Fibroblast of skin of right biceps (primary cell): ENCODE measurements at places on chromosomes 5 and 9.

- DNase-seq: no peak
These were observed 1.6 kb downstream of the NACC2 start for GRCh38 chr9:136093346-136093986.

GRCh38 chr5:64147849-64148441 lies 17.7 kb upstream of the RNF180 start:
- DNase-seq: peak; percentile 30

DNA sequence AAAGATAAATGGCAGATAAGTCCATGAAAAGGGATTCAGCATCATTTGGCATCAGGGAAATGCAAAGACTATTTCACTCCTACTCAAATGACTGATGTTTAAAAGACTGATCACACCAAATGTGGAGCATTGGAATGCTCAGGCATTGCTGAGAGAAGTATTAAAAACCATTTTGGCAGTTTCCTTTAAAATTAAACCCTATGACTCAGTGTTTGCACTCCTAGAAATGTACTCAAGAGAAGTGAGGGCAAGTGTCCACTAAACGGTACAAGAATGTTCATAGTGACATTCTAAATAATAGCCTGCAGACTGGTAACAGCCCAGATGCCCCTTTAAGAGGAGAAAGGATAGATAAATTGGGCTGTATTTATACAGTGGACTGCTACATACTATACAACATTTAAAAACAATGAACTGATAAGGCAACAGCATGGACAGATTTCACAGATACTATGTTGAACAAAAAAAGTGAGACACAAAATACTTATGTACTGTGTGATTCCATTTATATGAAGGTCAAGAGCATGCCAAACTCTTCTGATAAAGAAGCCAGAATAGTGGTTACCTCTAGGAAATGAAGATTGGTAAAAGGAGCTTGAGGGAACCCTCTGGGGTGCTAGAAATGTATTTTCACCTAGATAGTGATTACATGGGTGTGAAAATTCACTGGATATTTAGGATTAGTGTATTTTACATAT lies 24.6 kb downstream of the APC start:
- peak; percentile 57 for DNase-seq

GRCh38 chr9:133991964-133992779 lies at the start of gene VAV2:
VAV2 (minus strand) TSS chr9:133992324; CDS start chr9:133992278, 46 bp downstream.
- peak; percentile 65 for DNase-seq

DNA sequence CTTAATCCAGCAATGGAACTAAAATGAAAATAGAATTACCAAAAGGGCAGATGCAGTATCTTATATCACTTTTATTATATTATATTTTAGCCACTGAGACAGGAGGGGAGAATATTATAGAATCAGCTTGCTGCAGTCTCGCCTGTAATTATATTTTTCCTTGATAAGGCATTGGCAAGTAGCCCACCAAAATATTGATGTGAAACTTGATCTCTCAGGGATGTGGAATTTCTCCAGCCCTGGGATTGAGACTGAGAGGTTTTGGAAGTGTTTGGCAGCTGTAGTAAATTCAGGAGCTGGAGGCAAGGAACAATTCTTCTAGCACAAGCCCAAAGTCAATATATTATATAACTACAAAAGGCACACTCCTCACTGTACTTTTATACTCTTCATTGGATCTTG lies 142.1 kb upstream of the ADAMTSL1 start:
- DNase-seq: peak; percentile 74

DNA sequence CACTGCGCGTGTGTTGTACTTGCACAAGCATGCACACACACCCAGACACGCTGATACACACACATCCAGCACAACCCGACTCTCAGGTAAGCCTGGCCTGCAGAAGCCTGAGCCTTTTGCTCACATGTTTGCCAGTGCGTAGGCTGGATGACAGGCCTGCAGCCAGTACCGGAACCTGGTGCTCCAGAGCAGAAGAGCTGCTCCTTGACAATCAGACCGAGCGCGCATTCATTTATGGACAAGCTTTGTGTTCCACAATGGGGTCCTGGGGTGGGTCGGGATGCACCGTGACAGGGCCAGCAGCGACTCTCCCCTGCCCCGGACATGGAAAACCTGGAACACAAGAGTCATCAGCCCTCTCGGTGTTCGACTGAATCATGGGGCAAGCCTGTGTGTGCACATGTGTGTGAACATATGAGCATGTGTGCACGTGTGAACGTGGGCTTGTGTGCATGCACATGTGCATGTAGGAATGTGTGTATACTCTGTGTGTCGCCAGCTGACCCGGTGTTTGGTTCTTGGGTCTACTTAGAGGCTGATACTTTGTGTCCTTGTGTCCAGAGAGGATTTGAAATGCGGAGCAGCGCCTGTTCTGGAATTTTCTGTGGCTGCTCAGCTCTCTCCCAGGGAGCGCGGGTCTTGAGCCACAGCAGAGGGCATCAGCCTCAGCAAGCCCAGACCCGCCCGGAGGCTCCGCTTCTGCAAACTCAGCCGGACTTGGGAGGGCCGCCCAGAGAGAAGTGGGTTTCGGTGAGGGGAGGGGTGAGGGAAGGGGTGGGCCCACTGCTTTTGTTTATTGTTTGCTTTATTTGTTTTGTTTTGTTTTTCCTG lies 32.2 kb downstream of the IRX4 start:
- DNase-seq: no peak

DNA sequence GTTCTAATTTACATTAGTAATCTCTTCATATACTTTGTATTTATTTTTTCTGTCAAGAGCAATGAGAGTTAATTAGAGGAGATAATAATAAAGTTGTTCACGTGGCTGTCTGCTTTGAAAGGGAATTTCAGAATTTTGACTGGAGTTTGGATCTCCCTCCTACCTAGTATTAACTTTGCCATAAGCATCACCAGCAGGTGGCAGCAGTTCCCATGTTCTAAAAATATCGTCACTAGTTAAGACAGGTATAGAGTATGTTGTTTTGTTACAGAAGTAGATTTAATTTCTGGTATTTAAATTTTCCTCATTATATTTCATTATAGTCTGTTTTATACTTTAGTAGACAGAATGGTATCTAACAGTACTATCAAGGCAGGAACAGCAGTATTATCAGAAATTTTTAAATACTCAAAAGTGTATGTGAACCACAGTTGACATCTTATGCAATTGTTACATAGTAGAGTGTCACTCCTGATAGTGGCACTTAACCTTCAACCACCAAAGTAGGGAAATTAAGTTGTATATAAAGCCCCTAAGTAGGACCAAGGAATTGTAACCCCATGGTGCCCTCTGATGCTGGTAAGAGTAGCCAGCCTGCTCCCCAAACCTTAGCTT lies 20.4 kb downstream of the GNPDA1 start:
- peak; percentile 56 for DNase-seq

DNA sequence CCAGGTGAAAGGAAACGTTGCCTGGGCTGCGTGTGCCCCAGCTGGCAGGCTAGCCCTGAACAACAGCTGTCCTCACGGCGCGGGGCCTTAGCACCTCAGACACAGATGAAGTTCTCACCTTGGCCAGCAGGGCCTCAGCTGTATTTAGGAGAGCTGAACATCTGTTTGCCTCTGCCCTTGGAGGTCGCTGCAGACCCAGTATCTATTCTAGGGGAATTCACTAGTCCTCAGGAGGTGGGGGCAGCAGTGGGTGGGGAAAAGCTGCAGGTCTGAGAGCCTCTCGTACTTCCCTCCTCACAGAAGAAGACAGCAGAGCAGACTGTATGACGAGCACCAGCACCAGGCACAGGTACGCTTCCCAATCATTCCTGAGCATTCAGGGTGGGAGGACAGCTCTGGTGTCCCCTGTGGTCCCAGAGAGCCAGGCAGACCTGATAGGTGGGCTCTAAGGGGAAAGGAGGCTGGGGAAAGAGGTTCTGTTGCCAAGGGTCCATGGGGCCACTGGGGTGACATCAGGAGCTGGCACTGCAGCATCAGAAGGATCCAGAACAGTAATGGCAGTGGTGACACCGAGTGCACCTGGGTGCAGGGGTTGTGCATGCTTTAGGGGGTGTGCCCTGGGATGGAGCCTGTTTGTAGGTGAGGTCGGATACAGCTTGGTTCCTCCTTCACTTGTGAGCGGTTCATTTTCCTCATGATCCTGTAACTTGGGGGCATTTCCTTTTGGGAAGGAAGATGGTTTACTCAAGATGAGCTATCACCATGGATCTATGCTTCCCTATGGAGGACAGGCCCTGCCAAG lies 13.8 kb downstream of the CD74 start:
- DNase-seq: no peak

- DNase-seq: peak; percentile 45
These were observed 64.0 kb upstream of the ERBIN start for GRCh38 chr5:65862384-65862783.

DNA sequence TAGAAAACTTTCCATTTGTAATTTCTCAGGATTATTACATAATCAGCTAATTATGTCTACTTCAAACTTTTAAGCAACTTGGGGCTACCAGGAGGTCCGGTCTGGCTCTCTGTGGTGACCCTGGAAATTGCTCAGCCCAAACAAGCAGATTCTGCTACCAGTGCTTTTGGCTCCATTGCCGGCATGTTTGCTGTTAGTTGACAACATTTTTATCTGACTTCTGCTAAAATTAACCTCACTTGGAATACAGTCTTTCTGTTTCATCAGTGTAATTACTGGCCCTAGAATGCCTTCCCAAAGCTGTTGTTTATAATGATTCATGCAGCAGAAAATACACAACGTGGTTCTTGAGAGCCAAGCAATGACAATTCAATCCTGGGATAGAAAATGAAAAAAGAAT lies 38.5 kb upstream of the FAM81B start:
- no peak for DNase-seq

- DNase-seq: peak; percentile 53
These were observed 337.5 kb downstream of the ZNF608 start for GRCh38 chr5:124408738-124409453.

DNA sequence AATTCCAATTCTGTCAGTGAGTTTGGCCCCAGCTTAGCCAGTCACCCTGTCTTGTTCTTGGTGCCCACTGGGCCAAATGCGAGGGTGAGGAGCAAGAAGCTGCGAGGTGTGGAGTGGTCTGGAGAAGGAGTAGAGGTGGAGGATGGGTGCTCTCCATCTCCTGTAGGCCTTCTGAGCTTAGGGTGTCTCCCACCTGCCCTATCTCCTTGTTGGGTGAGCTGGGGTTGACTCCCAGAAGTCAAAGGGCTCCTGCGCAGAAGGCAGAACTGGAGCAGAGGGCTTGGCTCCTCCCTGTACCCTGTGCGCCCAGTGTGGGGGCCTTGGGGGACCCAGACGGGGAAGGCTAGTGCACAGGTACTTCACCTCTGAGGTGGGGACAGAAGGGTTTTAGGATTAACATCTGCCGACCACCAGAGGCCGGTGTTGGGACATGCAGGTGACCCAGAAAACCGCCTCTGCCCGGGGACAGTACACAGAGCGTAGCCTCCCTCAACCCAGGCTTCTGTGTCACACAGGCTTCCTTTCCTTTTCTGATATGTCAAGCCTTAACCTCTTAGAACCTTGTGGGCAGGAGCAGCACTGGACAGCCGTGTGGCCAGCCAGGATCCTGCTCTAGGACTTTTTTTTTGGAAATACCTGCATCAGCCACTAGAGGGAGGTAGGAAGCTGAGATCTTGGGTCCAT lies 16.9 kb downstream of the IL5 start:
- DNase-seq: peak; percentile 37

DNA sequence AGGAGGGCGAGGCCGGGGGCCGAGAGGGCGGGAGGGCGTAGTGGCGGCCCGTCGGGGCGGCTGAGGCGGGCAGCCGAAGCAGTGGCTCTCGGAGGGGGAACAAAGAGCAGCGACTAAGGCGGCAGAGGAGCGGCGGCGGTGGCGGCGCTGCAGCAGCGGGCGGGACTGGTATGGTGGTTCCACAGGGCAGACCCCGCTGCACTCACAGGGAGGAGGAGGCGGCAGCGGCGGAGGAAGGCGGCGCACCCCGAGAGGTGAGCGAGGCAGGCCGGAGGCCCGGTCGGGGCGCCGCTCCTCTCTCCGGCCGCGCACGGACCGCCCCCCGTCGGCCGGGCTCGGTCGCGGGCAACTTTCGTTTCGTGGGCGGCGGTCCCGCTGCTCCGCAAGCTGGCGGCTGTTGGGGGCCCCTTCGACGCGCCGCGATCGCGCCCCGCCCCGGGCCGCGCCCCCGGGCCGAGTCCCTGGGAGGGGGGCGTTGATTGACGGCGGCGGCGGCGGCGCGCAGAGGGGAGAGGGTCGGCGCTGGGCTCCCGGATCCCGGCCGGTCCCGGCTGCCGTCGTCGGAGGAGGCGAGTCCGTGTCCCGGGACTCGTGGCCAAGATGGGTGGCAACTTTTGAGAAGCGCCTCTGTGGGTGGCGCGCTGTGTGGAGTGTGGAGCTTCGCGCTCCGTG lies 467 bp downstream of the CNOT6 start:
- DNase-seq: peak; percentile 19

GRCh38 chr9:115285836-115286235 lies 167.9 kb upstream of the TNC start:
- DNase-seq: no peak

- DNase-seq: no peak
These were observed 284.8 kb downstream of the SEC61B start for GRCh38 chr9:99506747-99507348.

DNA sequence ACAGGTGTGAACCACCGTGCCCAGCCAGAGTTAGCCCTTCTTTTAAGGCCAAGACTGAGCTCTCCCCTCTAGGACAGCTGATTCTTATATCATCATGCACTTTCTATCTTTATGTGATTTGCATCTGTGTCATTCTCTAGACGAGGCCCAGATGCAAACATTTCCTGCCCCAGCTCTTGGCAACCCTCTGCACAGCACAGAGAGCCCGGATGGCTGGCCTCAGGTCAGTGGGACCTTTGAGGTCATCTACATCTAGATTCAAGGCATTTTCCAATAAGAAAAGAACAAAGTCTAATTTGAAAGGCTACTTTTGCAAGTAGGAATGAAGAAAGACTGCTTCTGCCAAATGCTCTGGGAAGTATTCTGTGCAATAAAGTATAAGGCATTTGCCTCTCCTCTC lies 109.0 kb upstream of the DAB2 start:
- no peak for DNase-seq

DNA sequence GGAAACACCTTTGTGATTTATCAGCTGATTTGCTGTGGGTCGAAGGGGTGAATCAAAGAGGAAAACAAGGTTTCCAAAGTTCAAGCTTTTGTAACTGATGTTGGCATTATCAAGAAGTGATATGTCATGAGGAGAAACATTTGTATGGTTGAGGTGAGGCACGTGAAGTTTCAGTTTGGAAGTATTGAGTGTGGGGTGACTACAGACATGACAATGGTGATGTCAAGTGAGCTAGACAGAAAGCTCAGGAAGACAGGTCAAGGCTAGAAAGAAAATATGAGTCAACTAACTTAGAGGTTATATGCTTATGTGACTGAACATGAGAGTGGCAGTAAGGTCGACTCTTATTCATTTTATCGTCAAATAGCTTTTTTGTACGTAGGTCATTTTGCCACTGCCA lies 99.1 kb downstream of the RAB3C start:
- DNase-seq: no peak

DNA sequence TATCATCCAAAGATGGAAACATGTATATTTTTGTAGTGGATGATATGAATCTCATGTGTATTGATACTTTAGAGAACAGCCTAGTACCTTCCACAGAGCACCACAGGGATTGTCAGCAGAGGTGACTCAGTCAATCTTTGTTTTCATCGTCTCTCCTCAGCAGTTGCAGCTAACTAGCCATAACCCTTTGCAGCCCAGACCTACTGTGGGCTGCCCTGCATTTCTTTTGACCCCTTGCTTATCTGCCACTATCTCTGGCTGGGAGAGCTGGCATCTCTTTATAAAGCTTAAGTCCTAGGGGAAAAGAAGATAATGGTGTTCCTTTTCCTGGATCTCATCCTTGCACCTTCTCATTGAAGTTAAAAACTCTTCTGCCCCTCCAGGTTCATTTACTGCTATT lies 28.7 kb downstream of the HMGCR start:
- DNase-seq: no peak
